Head of caudate nucleus (tissue), 42 donors: ENCODE measurements at places on chromosomes 1 and 21.

GRCh38 chr1:60066001-60066400, 7.6 kb downstream of the C1orf87 start:
- DNase-seq = no peak

- no peak for DNase-seq
Observed at GRCh38 chr1:108142773-108143394, 57.3 kb downstream of the SLC25A24 start.

DNA sequence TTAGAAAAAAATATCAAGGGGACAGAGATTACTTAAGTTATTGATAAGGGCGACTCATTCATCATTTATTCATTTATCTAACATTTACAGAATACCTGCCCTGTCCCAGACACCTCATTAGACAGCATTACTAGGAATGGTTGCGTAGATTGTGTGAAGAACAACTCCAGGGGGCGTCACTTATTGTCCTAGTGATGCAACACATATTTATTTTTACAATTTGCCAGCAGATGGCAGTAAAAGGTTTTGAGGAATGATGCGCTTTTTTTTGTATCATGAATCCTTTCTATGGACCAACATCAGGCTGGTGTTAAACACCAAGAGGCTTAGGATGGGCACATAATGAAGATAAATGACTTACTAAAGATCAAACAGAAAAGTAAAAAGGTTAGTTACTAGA, 5.5 kb downstream of the NCAM2 start:
- DNase-seq = no peak

GRCh38 chr1:218350035-218350525, 4.9 kb downstream of the TGFB2 start:
- no peak for DNase-seq

GRCh38 chr1:233090746-233091494, 140.5 kb downstream of the NTPCR start:
- DNase-seq = no peak

GRCh38 chr1:116686723-116687352, 19.3 kb upstream of the IGSF3 start:
- no peak for DNase-seq

- DNase-seq = no peak
Observed at GRCh38 chr1:230855886-230856285, 12.4 kb downstream of the C1orf198 start.

- no peak for DNase-seq
Observed at GRCh38 chr1:99469550-99469971, 176.4 kb upstream of the PALMD start.

- no peak for DNase-seq
Observed at GRCh38 chr1:93703643-93704042, 22.0 kb upstream of the BCAR3 start.

DNA sequence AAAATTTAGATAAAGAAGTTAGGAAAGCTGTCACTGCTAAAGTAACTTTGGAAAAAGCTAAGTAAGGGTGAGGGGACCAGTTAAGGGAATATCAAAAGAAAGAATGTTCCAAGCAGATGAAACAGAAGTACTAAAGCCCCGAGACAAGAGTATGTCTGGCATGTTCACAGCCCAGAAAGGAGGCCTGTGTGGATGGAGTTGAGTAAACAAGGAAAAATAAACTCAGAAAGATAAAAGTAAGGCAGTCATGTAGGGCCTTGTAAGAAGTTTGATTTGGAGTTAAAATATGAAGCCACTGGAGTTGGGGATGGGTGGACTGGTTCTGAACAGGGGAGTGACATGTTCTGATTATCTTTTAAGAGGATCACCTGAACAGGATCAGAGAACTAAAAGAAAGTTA, 177.9 kb downstream of the CDC42BPA start:
- no peak for DNase-seq

GRCh38 chr1:15526021-15526489, 593 bp upstream of the DNAJC16 start:
- no peak for DNase-seq

DNA sequence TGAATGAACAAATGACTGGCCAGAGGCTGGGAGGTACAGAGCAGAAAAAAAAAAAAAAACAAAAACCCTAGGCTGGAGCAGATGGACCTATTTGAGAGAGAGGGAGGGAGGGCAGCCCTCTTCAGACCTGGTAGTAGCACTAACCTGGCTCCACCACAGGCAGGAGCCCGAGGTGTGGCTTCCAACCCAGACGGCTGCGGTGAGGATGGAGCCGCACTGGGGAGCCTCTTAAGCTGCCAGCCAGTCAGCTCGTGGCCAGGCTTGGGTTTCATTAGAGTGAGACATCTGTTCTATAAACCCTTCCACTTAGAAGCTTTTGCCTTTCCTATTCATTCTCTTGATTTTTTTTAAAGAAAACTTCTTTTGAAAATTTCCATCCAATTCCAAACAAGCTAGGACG, 16.8 kb downstream of the LGR6 start:
- DNase-seq = no peak

GRCh38 chr21:14495075-14495474, 51.0 kb downstream of the SAMSN1 start:
- DNase-seq = no peak

GRCh38 chr1:198528364-198528763, 12.1 kb downstream of the ATP6V1G3 start:
- DNase-seq = no peak

DNA sequence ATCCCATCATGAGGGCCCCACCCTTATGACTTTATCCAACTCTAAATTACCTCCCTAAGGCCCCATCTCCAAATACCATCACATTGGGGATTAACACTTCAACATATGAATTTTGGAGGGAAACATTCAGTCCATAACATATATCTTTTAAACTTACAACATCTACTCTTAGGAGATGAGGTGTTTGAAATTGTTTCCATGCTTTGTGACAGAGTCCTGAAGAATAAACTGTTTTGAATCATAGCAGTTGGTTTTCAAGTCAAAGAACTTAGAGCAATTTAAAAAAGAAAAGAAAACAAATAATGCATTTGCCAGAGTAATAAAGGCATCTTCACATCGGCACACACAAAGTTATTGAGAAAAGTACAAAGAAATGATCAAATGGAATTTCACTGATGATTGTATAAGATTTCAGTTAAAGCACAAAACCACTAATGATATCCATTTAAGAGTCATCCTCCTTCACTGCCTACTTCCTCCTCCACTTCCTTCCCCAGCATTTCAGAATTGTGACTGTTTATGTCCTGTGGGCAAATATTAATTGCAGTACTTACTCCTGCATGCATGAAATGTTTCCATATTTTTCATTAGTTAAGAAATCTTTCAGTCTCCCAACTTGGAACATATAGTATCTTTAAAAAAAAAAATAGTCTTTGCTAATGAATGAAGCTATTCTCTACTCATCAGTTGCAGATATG, 202.0 kb downstream of the LRRC40 start:
- no peak for DNase-seq

- no peak for DNase-seq
Observed at GRCh38 chr1:156225677-156226014, 12.8 kb downstream of the PMF1 start.

DNA sequence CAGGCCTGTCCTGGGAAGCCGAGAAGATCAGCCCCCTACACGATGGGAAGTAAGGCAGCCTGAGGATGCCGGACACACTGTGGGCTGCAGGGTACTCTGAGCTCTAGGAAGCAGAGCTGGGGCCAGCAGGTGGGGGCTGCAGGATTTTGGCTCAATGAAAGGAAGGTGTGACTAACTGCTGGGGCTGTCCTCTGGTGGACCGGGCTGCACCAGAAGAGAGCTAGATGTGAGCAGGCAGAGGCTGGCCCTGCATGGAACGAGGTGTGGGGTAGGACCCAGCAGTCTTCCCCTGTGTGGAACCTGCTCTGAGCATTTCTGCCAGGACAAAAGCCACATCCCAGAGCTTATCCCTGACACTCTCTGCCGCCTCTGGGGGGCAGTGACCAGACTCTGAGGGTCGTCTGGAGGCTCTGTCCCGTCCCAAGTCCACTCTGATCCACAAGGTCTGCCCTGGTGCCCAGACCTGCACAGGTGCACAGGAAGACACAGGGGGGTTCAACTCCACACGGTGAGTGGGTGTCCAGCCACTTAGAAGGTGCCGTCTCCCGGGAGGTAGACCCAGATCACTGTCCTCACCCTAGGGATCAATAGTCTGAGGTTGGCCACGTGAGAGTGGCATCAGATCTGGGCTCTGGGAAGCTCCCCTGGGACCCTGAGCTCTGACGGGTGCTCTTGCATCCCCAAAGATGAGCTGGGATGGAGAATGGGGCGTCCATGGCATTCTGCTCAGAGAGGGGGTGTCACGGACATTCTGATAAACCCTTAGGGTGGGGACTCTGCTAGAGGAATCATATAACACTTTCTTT, 187.6 kb upstream of the VAMP3 start:
- DNase-seq = no peak

GRCh38 chr21:31865429-31865970, 7.3 kb upstream of the HUNK start:
- DNase-seq = peak; percentile 19

DNA sequence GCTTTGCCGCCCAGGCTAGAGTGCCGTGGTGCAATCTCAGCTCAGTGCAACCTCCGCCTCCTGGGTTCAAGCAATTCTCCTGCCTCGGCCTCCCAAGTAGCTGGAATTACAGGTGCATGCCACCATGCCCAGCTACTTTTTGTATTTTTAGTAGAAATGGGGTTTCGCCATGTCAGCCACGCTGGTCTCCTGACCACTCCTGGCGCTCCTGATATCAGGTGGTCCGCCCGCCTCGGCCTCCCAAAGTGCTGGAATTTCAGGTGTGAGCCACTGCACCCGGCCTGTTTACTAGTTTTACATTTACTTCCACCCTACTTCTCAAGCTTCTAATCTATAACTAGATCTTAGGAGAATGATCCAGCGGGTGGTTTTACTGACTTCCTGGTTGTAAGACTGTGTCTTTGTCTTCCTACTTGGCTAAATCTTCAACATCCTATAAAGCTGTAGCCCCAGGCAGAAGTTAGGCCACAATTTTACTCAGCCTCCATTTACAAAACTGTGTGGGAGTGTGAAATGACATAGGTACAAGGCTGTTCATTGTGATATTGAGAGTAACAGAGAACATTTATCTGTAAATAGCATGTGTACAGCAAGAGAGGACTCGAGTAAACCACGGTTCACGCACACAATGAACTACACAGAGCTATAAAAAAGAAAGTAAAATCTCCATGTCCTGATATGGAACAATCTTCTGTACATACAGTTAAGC, 9.6 kb upstream of the POU2F1 start:
- DNase-seq = no peak

- no peak for DNase-seq
Observed at GRCh38 chr1:200233393-200233792, 176.4 kb downstream of the ZNF281 start.

DNA sequence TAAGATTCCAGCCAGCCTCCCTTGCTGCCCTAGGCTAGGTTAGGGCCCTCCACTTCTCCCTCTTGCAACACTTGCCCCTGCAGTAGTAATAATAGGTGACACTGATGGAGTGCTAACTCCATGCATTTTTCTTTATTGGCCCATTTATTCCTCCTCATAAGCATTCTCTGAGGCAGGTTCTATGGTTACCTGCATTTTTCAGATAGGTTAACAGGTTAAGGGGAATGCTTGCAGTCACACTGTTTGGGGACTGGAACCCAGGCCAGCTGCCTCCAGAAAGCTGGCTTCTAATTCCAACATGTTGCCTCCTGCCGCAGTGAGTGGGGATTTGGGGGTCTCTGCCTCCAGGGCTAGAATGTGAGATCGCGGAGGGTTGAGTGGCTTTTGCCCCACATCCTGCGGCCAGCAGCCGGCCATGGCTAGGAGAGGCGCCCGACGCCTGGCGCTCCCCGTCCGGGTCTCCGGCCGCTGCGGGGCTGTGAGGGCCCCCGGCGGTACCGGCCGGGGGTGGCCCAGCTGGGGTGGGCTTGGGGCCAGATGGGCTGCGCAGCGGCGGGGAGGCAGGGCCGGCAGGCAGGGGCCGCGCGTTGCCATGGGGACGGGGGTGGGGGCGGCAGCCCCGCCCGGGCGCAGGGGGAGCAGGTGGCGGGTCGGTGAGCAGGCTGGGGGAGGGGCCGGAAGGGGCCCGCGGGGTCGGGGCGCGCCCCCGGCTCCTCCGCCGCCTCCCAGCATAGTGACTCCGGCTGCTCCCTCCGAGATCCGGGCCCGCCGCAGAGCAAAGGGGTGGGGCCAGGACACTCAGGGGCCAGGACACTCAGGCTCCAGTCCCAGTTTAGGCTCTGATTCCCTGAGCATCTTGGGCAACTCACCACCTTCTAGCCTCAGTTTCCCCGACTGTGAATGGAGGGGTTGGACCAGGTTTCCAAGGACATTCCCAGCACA, 68.4 kb upstream of the SSBP3 start:
- DNase-seq = no peak

DNA sequence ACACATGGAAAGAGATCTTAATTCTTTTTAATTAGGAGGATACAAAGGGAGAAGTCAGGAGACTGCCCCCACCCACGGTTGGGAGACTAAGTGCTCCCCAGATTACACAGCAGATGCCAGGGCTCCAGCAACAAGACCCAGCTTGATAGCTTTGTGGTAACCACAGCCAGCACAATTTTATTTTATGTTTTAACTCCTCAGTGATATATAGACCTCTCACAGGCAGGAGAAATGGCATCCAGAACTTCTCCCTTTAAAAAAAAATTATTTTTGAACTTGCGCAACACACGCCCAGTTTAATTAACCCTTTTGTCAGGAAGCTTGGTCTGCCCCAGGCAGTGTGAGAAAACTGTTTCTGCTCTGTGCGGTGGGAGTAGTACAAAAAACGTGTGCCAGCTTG, 62.6 kb upstream of the ACOT11 start:
- no peak for DNase-seq

GRCh38 chr21:38205940-38206339, 50.9 kb upstream of the KCNJ15 start:
- no peak for DNase-seq

DNA sequence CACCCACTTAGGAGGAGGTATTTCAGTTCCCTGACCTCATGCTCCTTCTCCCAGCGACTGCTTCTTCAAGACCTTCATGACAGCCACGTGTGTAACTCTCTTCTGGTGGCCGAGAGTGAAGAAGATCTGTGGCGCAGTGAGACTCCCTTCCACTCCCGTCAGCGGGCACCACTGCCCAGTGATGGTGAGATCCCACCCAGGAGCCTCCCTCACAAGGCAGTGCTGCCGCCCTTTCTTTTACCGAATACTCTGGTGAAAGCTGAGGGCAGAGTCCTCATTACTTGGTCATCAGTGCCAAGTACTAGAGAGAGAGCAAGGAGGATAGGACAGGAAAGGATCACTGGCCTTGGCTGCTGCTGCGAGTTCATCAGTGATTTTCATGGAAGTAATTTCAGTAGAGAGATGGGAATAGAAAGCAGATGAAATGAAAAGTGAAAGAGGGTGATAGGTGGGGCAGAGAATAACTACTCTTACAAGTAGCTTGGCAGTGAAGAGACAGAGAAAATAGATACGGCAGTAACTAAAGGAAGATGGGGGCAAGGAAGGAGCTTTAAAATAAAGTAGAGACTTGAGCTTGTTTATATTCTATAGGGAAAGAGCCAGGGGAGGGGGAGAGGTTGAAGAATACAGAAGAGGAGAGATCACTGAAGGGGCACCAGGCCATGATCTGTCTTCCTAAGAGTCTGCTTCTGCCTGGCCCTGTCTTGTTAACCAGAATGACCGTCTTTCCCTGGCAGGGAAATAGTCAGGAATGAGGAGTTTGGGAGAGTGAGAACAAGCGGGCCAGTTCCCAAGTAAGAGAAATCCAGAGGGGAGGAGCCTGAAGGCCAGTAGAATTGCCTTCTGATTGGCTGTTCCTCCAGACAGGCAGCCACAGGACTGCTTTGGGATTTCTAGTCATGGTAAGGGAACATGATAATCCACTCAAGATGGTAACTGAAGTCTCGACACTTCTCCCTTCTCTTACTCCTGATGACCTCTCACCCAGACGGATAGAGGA, 18.3 kb downstream of the HYI start:
- DNase-seq = no peak

- no peak for DNase-seq
Observed at GRCh38 chr1:197392541-197392940, 124.5 kb downstream of the CRB1 start.
